ENCODE measurements at places on chromosomes 11 and 22.
A peak's percentile ranks its signal among the peaks of the same experiment; 100 is the strongest.

GRCh38 chr11:4680341-4680740 lies 17.3 kb downstream of the OR51E2 start:
- no peak for DNase-seq

DNA sequence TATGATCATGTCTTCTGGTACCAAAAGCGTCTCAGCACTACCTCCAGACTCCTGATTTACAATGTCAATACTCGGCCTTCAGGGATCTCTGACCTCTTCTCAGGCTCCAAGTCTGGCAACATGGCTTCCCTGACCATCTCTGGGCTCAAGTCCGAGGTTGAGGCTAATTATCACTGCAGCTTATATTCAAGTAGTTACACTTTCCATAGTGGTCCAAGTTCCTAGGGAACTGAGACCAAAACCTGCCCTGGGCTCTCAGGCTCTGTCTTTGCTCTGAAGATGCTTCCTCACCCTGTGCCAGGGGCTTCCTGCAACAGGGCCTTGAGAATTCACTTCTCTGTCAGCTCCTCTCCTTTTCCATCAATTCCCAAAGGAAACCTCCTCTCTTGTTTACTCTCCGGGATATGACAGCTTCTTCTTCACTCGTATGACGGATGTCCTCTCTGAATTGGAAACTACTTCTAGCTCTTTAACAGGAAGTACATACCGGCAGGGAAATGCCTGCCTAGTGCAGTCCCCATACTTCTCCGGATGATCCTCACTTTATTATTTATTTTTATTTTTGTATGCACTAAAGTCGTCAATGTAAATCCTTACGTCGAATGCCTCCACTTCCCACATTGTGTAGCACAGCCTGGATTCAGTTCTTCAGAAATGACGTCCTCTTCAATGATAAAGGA lies 29.6 kb upstream of the PRAME start:
- DNase-seq, result no peak

DNA sequence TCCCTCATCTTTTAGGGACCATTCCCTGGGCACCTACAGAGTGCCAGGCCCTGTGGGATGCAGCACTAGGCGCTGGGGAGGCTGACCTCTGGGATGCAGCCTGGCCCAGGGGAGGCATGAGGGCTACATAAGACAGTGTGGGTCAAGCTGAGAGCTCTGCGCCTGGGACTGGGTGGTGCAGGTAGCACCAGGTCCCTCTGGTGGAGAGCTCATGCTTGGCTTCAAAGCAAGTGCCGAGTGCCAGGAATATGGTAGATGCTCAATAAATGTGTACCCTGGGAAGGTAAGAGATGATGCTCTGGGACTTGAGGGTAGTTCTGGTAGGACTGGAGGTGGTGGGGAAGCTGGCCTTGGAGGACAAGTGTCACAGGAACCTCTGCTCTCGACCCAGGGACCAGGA lies 2.0 kb upstream of the MPPED1 start:
- no peak for DNase-seq

- DNase-seq, result no peak
These were observed 696.2 kb upstream of the TENM4 start for GRCh38 chr11:80136991-80137390.

GRCh38 chr11:122202951-122203456 lies 87.0 kb upstream of the BLID start:
- no peak for DNase-seq

DNA sequence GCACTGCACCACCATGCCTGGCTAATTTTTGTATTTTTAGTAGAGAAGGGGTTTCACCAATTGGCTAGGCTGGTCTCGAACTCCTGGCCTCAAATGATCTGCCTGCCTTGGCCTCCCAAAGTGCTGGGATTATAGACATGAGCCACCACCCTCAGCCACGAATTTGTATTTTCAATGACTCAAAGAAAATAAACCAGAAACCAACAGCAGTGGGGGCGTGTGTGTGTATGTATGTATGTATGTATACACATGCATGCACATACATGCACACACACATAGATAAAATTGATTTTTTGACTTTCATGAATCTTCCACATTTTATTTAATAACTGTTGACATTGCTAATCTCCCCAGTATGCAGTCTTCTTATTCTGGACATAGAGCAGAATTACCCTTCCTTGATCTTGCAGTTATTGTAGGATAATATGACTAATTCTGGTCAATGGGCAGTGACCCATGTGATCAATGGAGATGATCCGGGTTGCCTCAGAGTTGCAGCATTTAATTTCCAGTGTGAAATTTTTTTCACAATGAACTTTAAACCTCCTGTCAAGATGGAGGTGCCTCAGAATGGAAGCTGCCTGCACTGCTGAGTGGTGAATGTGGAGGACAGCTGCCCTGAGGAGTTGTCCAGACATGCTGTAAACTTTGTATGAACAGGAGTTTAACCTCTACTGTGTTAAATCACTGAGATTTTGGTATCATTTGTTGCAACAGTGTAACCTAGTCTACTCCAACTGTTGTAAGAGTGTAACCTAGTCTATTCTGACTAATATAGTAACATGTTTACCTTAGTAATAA lies 12.8 kb upstream of the PTPN5 start:
- DNase-seq, result no peak

DNA sequence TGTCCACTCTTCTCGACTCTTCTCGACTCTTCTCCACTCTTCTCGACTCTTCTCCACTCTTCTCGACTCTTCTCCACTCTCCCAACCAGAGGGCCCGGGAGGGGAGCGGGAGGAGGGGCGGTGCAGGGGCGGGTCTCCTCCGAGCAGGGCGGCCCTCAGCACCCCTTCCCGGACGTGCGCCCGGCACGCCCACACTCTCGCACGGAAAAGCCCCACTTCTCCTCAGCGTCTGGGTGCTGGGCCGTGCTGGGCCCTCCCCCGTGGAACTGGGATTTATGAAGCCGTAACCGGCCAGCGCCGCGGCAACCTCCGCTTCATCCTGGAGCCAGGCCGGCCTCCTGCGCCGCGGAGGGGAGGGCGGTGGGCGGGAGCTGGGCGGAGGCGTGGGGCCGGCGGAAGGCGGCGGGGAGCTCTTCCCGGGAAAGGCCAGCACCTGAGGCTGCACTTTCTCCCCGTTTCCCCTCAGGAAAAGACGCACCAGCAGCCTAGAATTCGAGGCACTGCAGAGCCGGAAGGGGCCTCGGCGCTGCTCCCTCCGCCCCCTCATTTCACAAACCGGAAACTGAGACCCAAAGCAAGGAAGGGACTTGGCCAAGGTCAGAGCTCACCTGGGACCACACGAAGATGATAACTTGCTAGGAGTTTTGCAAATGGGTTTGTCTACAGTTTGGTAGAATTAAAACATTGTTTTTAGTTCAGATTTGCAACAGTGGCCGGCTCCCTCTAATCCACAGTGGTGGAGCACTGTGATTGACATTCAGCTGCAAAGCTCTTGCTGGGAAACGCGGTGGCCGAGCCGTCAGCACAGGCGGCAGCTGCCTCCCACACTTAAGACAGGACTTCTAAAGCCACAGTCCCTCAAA lies 31.6 kb upstream of the JAM3 start:
- no peak for DNase-seq

- DNase-seq, result peak; percentile 42
These were observed 147.4 kb upstream of the TEAD1 start for GRCh38 chr11:12526789-12527188.

DNA sequence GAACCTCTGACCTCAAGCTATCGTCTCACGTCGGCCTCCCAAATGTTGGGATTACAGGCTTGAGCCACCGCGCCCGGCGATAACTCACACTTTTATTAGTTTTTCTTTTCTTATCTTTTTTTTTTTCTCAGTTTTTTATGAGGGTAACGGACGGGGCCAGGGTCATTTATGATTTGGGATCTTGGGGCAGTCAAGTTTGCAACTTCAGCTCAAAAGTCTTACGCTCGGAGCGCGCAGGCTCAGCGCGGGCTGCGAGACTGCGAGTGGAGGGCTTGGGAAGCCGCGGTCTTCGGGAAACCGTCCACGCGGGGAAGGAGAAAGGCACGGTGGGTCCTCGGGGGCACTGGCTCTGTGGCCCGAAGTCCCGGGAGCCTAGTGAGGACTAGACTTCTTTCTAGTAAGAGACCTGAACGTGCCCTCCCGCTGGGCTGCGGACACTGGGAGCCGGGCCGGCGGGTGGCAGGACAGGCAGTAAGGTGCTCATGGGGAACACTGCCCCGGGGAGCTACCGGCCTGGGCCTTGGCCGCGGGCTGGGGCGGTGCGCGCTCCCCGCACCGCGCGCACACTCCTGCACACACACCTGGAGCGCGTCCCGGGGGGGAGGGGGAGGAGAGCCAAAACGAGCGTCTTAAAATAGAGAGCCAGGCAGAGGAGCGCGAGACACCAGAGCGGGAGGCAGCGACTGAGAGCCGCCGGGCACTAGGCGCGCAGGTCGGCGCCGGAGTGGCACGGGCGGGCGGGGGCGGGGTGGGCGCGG lies 476 bp upstream of the BARX2 start:
- DNase-seq, result no peak

- DNase-seq, result peak; percentile 61
These were observed 51.1 kb upstream of the BLID start for GRCh38 chr11:122167100-122167499.

- DNase-seq, result no peak
These were observed 21.0 kb downstream of the RPL3 start for GRCh38 chr22:39298241-39298987.

- DNase-seq, result no peak
These were observed 5.9 kb downstream of the TPCN2 start for GRCh38 chr11:69054397-69055211.

DNA sequence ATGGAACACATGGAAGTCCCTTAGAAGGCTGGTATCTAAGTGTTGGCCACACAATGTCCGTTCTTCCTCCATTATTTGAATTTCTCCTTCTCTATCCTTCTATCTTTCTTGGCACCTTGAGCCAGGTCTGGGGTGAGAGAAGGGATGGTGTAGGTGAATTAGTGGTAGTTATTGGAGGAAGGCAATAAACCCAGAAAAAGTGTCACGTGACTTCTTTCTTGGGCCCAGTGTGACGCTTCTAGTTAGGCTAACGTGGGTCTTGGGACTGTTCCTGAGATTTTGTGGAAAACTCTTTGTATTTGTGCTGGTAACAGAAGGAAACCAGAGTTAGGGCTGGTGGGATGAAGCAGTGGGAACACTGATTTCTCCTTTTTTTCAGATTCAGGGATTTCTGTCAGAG lies 53.1 kb upstream of the ELF5 start:
- DNase-seq, result no peak

DNA sequence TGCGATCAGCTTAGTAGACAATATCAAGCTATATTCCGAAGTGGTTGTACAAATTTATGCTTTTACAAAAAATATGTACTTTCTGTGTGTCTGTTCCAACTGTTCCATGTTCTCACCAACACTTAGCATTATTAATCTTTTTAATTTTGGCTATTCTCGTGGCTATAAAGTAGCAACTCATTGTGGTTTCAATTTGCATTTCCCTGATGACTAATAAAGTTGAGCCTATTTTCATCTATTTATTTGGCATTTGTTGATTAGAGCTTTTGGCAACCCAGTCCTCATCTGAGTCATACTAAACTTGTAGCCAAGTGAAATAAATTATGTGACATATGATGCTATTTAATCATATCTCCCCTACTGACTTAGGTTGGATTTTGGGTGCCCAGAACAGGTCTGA lies 115.9 kb downstream of the FBXO7 start:
- no peak for DNase-seq

- peak; percentile 68 for DNase-seq
These were observed 182.7 kb downstream of the ADAMTS15 start for GRCh38 chr11:130631119-130631518.

DNA sequence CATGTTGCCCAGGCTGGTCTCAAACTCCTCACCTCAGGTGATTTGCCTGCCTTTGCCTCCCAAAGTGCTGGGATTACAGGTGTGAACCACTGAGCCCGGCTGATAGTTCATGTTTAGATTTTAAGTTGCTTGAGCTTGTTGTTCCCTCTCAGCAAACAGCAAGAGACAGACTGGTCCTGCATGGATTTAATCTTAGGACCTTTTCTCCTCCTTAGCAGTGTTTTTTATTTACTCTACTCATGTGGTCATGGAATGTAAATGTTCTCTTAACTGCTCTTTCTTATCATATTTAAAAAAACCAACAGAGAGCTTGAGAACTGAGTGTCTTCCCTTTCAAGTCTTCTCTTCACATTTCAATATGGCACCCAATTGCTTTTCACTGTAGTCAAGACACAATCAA lies 22.7 kb upstream of the PRDM10 start:
- DNase-seq, result no peak
